ENCODE measurements at places on chromosomes 5 and 9.

GRCh38 chr5:13640270-13640669 lies 304.2 kb downstream of the DNAH5 start:
- DNase-seq = no peak

- DNase-seq = no peak
Measured at GRCh38 chr9:128099932-128100491, 27.5 kb downstream of the PTGES2 start.

DNA sequence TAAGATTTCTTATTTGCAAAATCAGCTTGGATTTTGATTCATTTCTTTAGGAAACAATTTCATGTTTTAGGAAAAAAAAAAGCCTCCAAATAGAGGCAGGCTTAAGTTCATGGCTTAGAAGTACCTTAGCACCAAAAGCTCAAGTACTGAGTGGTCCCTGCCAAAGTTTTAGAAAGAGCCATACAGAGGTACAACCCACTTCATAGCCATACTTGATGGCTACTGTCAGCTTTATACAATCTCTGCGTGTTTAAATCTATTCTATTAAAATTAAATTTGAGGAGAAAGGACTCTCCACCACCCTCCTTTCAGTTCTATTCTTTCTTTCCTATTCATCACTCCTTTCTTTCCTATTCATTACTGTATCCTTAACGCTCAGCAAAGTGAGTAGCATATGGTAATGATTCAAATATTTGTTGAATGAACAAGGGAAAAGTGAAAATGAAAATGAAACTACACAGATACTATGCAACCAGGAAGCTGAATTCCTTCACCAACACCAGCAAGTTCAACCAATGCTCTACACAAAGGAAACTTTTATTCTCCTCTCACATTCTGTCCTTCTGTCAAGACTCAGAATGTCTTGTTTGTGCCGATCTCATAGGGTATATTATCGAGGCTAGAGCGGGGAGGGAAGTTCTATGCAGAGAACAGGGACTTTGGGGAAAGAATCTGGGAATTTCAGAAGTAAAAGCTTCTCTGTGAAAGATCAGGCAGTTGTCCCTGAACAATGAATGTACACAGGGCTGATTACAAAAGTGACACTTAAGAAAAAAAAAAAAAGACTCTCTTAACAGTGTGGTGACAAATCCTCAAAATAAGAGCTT lies 138.6 kb upstream of the SPEF2 start:
- no peak for DNase-seq

DNA sequence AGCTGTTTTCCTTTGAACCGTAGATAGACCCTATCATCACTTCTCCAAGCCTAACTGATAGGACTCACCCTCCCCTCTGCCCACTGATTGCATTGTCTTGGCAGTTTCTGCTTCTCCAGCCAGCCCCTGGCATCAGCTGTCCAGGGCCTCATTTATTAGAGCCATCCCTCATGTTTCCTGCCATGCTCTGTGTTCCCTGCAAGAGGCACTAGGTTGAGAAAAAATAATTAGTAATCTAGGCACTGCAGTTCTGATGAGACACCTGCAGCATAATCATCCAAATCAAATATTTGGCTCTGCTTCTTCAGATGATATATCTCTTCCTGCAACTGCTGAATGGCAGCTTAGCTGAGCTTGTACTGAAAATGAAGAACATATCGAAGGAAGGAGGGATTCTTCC lies 303.0 kb upstream of the TLE4 start:
- no peak for DNase-seq

DNA sequence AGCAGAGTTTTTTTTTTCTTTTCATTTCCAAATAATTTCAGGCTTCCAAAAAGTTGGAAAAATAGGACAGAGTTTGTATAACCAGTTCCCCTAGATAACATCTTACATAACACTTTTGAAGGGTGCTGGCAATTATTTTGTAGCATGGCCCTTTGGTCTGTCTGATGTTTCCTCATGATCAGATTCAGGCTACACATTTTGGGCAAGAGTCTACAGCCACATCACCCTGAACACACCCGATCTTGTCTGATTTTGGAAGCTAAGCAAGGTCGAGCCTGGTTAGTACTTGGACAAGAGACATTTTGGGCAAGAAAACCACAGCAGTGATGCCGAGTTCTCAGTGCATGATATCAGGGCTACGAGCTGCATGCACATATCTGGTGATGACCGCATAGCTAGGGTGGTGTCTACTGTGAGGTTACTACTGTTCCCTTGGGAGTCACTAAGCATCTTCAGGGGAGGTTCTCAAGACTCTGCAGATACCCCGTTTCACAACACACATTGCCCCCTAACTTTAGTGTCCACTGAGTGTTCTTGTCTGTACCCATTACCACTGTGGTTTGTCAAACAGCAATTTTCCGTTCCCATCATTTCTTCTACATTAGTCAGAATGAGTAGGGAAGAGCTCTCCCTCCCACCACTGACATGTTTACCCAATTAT lies 86.2 kb downstream of the TTC39B start:
- no peak for DNase-seq

All from stimulated activated CD8-positive, alpha-beta memory T cell treated with anti-CD3 and anti-CD28 coated beads, Interleukin-4, amount 100 ng/mL, for 1 hour (primary cell).